EH (cell line): ENCODE measurements at places on chromosomes 1 and 21.

GRCh38 chr1:26059906-26060305 is 7.5 kb downstream of the TRIM63 start:
- DNase-seq = no peak

- no peak for DNase-seq
Measured at GRCh38 chr1:48932366-48932765, 155.7 kb upstream of the BEND5 start.

DNA sequence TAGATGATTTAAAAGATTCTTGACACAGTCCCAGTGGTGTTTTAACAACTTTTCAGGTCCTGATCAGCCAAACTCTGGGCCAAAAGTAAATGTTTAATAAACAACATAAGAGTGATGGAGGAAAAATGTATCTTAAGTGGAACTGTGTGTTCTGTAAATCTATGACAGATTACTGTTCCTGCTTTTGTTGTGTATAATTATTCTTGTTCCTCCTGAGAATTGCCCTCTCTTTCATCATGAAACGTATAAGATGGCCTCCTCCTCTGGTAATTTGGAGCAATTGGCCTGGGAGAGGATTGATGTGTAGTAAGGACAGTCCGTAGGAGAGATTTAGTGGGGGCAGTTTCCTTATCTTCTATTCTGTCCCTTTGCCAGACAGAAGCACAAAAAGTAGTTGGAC is 34.5 kb downstream of the GALNT2 start:
- DNase-seq = no peak

DNA sequence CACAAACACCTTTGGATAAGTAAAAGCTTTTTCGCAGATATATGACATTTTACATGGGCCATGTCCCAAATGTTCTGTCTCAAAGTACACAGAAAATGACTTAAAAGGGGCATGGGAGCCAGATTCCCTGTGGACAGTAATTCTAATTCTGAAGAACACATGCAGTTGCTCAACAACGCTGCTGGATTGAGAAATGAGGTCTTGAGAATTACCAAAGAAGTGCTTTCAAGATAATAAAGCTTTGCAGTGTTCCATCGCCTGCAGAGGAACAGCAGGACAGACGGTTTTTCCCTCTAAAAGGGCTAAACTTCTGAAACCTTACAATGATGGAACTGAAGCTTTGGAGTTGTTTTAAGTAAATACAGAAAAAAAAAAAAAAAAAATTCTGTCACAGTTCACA is 55.3 kb upstream of the HSPA13 start:
- no peak for DNase-seq

DNA sequence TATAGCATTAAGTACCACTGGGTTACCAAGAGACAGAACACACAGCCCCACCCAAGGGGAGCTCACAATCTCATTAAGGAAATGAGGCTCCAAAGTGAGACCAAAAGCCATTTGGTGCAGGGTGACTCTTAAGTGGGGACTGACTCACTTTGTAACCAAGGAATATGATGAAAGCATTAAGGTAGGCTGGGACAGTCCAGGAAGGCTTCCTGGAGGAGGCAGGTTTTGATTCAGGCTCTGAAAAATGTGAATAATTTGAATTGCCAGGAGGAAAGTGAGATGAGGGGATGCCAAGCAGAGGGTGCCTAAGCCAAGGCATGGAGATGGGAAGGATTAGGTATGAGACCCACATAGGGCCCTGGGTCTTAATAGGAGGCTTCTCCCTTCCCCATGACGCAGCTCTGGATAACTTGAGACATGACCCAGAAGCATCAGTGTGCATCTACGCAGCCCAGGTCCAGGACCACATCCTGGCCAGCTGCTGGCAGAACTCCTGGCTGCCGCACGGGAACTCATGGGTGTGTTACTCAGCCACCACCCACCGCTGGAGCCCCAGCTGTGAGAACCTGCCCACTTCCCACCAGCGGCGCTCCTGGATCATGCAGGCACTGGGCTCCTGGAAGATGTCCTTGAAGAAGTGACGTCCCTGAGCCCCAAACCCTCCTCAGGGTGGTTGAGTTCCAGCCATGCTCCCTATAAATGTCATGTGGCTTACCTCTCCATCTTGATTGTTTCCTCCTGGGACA is 5.9 kb upstream of the TTC4 start:
- DNase-seq = no peak
